ENCODE measurements at places on chromosomes 4 and X.
A peak's percentile ranks its signal among the peaks of the same experiment; 100 is the strongest.

- DNase-seq, result no peak
Measured at GRCh38 chr4:110616238-110617074, 6.4 kb downstream of the PITX2 start.

- no peak for DNase-seq
Measured at GRCh38 chr4:144499777-144500176, 146.2 kb upstream of the HHIP start.

DNA sequence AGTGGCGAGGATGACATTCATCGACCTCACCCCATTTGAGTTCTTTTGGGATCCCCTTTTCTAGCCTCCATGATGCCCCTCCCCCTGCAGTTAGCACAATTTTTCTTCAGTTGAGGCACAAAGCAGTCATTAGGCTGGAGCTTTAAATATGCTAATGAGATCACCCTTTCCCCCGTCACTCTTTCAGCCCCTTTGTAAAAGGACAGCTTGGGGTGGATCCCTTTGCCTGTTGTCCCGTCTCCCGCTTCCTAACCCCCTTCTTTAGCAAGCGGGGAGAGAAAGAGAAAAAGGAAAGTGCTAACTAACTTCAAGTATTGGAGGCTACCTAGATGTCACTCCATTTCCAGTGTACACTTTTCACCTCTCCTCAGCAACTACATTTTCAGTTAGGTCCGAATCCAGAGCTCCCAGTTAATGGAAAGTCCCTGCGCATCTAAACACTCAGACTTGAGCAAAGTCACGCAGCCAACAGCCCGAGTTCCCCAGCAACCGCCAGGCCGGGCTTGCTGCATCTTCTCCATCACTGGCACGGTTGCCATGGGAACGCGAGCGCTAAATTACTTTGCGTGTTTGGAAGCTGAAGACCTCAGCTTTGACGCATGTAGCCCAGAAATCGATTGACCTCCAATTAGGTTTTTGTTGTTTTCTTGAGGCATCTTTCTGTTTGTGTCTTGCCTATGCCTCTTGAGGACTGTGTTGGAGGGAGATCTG, 76.8 kb downstream of the RTL5 start:
- DNase-seq, result no peak

DNA sequence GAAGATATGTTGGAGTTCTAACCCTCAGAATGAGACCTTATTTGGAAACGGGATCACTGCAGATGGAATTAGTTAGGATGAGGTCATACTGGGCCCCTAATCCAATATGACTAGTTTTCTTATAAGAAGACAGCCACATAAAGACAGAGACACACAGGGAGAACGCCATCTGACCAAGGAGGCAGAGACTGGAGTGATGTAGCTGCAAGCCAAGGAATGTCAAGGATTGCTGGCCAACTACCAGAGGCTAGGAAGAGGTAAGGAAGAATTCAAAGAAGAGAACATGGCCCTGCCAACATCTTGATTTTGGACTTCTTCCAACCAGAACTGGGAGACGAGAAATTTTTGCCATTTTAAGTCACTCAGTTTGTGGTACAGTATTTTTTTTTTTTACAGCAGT, 152.8 kb upstream of the DIPK2B start:
- peak; percentile 15 for DNase-seq

GRCh38 chr4:8023696-8024033, 84.0 kb upstream of the AFAP1 start:
- DNase-seq, result no peak

Data from astrocyte of the cerebellum (primary cell).